Stimulated activated CD4-positive, alpha-beta T cell treated with anti-CD3 and anti-CD28 coated beads, Interleukin-2, amount 100 ng/mL, for 4 hours (primary cell): ENCODE measurements at places on chromosomes 5 and 9.

GRCh38 chr5:111502956-111503355 lies 9.4 kb downstream of the STARD4 start:
- no peak for DNase-seq

DNA sequence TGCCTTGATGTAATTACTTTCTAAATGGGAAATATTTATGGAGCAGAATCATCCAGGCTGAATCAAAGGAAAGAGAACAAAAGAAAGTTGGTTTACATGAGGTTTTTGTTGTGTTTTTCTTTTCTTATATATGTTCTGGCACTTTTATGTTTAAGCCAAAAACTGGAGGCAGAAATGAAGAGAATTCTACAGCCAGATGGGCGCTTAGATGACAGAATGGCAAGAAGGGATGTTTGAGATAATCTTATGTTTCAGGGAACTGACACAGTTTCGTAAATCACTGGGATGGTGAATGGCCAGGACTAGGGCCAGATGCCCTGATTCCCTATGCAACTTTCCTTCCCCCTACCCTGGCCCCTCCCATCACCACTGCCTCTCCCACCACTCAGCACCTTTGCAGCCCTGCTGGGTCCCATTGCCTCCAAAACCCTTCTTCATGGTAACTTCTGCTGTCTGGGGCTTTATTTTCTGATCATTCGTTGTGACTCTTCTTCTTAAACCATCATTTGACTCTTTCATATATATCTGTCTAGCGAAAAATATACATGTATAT lies 111.8 kb downstream of the EFNA5 start:
- DNase-seq = no peak

- DNase-seq = no peak
Measured at GRCh38 chr9:113675475-113675941, 200.6 kb upstream of the ZNF618 start.

GRCh38 chr9:133735931-133736330 lies 2.2 kb downstream of the SARDH start:
- no peak for DNase-seq

DNA sequence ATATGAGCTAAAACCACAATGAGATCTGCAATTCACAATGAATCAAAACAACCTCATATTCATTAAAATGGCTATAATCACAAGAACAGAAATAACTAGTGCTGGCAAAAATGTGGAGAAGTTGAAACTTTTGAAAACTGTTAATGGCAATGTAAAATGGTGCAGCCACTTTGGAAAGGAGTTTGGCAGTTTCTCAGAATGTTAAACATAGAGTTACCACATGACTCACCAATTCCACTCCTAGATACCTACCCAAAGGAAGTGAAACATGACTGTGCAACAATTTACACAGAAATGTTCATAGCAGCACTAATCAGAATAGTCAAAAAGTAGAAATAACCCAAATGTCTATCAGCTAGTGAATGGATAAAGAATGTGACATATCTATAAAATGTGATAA lies 862.2 kb downstream of the DTWD2 start:
- DNase-seq = no peak
